ENCODE measurements at places on chromosomes 7 and 10. TPM values are rescaled to one million over a fixed set of nuclear protein-coding genes. Genes with fewer than 3 reads are reported as not detected.
A peak's percentile ranks its signal among the peaks of the same experiment; 100 is the strongest.

DNA sequence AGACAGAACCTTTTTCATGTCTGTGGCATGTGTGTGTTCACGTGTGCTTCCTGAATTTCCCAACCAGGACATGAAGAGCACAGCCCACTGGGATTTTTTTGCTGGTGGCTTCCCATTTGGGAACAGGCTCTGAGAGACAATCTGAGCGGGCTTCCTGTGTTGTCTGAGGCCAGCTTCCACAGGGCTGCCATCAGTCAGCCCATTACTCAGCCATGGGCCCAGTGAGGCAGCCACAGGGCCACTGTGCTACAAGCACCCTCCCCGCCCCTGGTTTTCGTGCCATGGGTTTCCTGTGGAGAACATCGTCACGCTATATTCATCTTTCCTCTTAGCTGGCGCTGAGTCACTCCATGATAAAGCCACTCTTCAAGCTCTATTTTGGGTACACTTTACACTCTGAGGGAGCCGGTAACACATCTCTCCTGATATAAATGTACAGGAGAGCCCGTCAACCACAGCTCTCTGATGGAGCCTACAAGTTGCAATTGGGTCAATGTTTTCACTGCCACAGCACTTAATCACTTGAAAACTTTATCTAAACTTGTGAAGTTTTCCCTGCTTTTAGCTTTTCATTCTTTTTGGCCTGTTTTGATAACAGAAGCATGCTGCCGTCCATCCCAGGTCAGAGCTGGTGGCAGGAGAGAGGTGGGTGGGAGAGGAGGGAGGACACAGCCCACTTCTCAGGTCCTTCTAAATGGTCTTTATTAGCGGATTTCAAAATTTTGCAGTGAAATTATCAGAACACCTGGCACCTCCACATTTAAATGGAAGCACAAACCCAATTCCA lies 96.9 kb downstream of the HIPK2 start:
- DNase-seq: peak; percentile 86

DNA sequence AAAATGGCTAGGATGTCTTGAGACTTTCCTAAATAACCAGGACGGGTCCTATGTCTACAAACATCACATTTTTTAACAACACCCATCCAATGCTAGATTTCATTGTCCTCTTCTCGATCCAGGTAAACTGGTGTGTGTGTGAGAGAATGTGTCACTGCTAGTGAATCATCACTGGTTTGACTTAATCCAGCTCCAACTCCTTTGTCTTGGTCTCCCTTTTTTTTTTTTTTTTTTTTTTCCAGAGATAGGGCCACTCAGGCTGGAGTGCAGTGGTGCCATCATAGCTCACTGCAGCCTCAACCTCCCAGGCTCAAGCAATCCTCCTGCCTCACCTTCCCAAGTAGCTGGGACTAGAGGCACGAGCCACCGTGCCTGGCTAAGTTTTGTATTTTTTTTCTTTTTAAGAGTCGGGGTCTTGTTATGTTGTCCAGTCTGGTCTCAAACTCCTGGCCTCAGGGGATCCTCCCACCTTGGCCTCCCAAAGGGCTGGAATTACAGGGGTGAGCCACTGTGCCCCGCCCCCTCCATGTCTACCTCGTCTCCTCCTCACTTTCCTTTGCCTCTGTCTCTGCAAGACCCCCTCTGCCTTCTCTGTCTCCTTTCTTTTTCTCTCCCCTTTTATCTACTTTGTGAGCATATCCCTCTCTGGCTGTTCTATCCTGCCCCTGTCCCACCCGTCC lies 2.2 kb upstream of the UFSP1 start:
- DNase-seq: no peak

The SEPHS1 gene
- 83.9 TPM for total RNA-seq

The PNLIPRP2 gene
- not detected for total RNA-seq

The VPS50 gene
- 16.2 TPM for total RNA-seq

- DNase-seq: peak; percentile 25
Measured at GRCh38 chr10:60314069-60314940, 75.4 kb downstream of the ANK3 start.

DNA sequence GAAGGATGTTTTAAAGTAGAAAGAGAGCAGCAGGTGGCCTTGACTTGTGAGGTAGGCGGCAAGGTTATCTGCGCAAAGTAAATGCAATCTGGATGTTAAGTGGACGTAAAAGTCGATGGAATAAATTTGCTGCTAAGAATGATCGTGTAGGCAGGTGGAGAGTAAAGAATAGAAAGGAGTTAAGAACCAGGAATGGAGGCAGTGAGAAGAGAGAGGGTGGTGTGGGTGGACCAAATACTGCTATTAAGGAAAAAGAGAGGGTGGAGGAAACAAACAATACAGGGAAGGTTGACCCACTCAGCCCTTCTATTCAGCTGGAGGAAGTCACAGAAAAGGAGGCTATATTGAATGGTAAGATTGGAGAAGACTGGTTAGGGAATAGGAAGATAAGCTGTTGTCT lies 1.9 kb upstream of the CUL1 start:
- DNase-seq: no peak

- DNase-seq: no peak
Measured at GRCh38 chr10:104036518-104037260, 49.0 kb downstream of the COL17A1 start.

DNA sequence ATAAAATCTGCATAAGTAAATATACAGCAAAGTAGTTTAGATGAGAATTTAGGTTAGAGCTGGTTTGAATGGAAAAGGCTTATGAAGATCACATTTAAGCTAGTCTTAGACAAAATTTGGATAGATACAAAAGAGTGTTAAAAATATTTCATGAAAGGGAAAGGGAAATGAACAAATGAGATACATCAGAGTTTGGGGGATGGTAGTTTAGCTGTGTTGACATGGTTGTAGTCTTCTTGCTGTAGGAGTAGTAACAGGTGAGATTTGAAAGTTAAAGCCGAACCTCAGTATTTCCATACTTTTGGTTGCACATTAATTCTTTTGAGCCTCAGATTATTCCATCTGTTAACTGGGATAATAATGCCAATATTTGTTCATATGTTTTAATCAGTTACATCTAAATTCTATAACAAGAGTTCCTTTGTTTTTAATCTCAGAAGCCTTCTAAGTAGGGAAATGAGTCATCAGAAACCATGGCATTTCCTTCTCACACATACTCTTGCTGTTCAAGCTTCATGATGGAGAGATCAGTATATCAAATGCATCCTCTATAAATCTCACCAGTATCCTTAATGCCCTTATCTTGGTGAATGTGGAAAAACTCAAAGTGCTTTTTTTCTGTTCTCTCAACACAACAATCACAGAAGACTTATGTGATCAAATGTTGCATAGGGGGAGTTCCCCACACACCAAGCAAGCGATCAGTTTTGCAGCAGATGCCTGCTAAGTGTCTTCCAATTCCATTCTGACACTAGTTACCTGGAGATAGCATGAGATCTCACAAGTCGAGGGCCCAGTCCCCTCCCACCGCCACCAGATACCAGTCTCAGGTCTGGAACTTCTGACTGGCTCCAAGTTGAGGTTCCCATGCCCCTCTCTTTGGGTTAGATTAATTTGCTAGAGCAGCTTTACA lies 84.7 kb downstream of the MAPK8 start:
- DNase-seq: no peak

The COL28A1 gene
- total RNA-seq: 0.40 TPM

The RAPGEF5 gene
- total RNA-seq: 8.3 TPM

The AGAP9 gene
- 7.1 TPM for total RNA-seq

- no peak for DNase-seq
Measured at GRCh38 chr7:84813376-84813775, 373.5 kb downstream of the SEMA3D start.

DNA sequence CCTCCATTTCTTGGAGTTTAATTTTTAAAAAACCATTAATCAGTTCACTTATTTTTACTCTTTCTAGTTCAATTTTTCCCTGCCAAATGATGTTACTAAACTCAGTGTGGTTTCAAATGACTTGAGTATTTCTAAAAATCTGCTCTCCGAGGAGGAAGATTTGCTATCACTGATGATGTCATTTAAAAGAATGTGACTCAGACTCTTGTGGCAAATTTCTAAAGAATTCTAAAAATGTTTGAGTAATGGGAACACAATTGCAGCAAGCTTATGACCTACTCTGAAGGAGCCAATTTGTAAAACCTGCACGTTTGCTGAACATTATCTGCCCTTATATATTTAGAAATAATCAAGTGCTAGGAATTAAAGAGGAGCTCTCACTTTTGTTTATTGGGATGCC lies 88.6 kb downstream of the SPAG6 start:
- peak; percentile 91 for DNase-seq

GRCh38 chr7:48875045-48875916 lies 49.1 kb upstream of the CDC14C start:
- DNase-seq: no peak

DNA sequence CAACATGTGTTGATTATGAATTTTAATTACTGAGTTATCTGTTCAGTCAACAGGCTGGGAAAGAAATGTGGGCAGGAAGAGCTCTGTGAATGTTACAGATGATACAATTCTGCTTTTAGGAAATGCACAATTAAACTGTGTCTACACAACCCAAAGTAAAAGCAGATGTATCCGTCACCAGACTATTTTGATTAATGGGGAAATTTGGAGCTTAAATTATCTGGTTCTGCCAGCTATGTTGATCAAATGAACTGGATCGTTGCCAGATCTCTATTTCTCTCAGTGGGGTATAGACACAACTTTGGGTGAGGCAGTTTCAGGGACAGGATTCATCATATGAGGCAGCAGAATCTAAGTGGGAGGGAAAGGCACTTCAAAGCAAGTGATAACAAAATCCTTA lies 136.5 kb downstream of the NEUROD6 start:
- DNase-seq: no peak

DNA sequence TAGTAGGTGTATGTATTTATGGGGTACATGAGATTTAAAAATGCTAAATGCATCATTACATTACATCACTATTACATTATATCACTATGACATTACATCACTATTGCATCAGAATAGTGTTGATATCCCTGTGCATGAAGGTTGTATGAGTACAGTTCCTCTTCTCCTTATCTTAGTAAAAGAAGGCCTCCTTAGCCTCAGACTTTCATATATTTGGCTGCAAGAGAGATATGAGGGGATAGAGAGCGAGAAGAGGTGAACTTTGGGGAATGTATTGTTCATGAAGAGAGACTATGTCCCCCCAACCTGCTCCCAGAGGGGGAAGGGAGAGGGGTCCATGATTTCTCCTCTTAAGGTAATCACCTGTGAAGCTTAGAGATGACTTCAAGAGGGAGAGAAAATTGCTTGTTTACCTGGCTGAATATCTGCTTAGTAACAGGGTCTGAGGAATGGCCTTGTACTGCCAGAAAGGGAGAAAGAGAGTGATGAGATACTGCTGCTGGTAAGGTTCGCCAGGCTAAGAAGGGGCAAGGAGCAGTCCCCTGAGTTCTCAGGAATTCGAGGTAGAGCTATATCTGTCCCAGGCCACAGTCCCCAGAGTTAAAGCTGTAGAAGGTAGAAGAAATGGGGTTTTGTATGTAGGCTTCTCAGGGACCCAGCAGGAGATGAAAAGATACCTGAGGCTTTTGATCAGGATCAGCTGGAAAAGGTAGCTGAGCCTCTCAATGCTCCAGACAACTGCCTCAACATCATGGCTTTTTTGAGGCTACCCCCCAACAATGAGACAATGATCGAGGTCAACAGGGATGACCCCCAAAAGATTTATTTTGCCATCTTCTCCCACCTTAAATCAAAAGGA lies 168.4 kb upstream of the WNT16 start:
- DNase-seq: no peak

GRCh38 chr7:97024209-97025129 lies at the start of gene DLX5:
Gene DLX5, minus strand, starts transcription at chr7:97024831. Its CDS starts 208 bp downstream, at chr7:97024623.
- no peak for DNase-seq

DNA sequence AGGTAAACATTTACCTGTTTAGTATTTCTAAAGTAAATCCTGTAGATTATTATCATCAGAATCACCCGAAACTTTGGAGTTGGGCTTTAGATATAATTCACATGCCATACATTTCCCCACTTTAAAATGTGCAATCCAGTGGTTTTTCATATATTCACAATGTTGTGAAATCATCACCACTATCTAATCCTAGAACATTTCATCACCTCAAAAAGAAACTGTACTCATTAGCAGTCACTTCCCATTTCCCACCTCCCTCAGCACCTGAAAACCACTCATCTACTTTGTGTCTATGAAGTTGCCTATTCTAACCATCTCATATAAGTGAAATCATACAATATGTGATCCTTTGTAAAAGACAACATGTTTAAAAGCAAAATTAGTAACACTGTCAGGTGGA lies 182.6 kb downstream of the FZD1 start:
- no peak for DNase-seq

The CDHR1 gene
- total RNA-seq: 1.1 TPM

The ITPRID1 gene
- not detected for total RNA-seq

DNA sequence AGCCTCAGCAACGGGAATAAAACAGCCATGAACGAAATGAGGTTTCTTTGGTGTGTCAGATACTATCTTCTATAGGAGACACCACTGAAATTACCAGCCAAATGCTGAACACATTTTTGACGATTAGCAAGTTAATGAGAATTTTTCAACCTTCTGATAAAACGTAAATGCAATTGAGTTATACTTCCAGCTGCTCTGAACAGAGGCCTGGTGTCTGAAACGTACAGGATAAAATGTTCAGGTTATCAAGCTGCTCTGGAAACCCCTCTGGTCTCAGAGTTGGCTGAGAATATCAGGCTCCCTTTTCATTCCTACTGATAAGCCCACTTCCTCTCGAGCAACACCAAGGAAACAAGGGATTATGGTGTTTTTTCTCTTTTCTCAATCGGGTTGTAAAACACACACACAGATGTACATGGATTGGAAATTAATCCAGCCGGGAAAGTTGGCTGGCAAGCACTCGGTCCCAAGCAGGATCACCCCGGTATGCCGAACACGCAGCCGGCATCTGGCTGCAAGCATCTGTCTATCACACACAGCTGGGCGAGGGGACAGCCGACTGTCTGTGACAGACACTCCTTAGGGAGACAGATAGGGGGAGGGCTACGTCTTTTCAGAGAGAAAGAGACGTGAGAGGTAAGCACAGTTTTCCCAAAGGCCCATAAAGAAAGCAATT lies 171.8 kb downstream of the PRKAG2 start:
- DNase-seq: no peak

- peak; percentile 68 for DNase-seq
Measured at GRCh38 chr7:8295638-8296361, 33.8 kb upstream of the ICA1 start.

GRCh38 chr7:19284596-19285300 lies 139.5 kb upstream of the FERD3L start:
- DNase-seq: no peak

DNA sequence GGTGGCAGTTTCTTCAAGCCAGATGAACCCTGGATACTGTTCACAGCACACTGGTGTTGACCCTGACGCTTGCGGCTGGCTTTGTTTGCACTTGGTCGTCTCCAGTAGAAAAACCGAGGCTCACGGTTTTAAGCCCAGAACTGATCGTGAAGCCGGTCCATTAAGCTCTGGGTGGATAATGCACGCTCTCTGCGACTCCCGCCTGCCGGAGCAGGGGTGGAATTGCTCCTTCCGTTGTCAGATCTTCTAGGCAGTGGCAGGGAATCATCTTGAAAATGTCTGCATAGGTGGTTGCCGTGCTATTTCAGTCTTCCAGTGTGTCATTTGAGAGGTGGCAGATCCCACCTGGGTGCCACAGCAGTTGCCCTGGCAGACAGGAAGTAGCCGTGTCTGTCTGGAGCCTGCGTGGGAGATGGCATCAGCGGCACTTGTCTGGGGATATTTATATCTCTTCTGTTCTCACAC lies 35.9 kb upstream of the AP5Z1 start:
- DNase-seq: no peak

The CCDC136 gene
- 4.5 TPM for total RNA-seq

The GRID2IP gene
- not detected for total RNA-seq

- peak; percentile 72 for DNase-seq
Measured at GRCh38 chr7:111517549-111517951, 44.7 kb downstream of the IMMP2L start.

The AKR1C4 gene
- not detected for total RNA-seq

All from epithelial cell of proximal tubule (primary cell).